ENCODE measurements at places on chromosomes 13 and 19.

- DNase-seq = no peak
Observed at GRCh38 chr19:41305927-41306793, 3.8 kb upstream of the CCDC97 start.

DNA sequence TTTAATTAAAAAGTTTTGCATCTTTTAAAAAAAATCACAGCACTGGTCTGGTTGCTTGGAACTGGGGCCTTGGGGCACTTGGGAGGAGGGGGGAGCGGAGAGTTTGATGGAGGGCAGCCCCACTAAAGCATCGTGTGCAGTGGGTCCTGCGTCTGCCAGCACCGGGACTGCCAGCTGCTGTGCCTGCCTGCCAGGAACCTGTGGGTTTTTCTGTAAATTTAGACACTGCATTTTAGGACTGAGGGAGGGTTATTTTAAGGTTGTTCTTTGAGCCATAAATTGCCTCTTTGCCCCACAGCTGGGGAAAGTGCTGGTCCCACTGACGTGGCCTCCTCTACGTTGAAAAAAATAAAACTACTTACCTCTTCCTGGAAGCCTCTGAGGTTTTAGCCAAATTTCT lies 2.9 kb downstream of the KLF2 start:
- DNase-seq = no peak

DNA sequence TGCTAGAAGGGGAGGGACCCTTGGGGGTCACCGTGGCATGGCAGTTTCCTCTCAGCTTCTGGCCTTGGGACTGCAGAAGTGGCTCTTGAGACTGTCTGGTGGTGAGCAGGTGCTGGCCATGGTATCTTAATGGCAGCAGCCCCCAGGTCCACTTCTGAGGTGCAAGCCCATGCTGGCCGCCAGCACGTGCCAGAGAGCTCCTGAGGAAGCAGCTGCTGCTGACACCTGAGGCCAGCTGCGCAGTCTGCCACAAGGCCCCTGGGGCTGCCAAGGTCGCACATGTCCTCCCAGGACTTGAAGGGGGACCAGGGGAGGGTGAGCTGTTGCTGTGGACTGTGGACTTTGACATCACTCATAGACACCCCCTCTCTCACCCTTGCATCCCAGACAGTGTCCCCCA lies 48.0 kb downstream of the NFIX start:
- no peak for DNase-seq

DNA sequence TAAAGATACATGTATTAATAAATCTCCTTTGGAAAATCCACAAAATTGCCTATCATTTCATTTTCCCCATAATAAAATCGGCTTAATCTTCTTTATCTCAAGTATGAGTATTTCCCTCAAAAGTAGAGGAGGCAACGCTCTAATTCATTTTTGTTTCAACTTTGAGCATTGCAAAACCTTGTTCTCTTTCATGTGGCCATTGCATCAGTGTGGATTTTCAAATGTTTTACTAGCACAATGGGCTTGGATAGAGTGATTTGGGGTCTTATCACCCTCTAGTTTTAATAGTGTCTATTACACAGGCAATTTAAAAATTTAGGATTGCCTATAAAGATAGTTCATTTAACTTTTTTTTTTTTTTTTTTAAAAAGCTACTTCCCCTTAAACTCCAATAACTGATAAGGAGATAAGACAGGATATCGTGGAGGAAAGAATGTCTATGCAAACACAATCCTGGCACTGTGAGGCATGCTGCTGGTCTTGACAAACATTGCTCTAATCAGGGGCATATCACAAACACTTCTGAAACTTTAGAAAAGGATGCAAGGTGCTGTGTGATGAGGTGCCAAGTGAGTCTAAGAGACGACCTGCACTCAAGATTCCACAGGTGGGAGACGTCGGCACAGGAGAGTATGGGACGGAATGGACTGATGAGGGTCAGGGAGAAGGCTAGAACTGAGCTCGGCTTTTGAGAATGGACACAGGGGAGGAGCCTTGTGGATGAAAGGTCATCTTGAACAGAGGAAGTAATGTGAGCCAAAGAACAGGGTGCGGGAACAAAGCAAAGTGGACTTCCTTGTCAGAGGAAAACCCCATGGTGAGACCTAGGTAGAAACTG lies 199.7 kb downstream of the IRS2 start:
- no peak for DNase-seq

GRCh38 chr13:35770756-35771297 lies 294.3 kb upstream of the MAB21L1 start:
- no peak for DNase-seq

GRCh38 chr19:36745870-36746269 lies 26.7 kb downstream of the ZNF850 start:
- no peak for DNase-seq

DNA sequence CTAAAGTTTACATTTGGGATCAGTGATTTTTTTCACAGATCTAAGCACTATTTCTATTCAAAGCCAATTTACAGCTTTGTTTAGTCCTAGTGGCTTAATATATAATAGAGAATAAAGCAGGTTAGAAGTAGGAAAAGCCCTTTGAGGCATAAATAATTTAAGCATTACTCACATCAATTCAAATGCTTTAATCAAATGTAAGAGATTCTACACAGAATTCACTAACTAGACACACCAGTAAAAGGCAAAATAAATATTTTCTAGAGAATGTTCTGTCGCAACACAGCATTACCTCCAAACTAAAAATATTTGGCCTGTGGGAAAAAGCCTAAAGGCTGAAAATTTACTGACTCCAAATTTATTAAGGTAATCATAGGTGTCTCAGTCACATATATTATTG lies 31.3 kb downstream of the KCTD12 start:
- DNase-seq = peak; percentile 44

GRCh38 chr13:48561466-48562235 lies 28.8 kb upstream of the RCBTB2 start:
- DNase-seq = no peak

GRCh38 chr19:47351548-47351947 lies 2.4 kb downstream of the DHX34 start:
- peak; percentile 9 for DNase-seq

DNA sequence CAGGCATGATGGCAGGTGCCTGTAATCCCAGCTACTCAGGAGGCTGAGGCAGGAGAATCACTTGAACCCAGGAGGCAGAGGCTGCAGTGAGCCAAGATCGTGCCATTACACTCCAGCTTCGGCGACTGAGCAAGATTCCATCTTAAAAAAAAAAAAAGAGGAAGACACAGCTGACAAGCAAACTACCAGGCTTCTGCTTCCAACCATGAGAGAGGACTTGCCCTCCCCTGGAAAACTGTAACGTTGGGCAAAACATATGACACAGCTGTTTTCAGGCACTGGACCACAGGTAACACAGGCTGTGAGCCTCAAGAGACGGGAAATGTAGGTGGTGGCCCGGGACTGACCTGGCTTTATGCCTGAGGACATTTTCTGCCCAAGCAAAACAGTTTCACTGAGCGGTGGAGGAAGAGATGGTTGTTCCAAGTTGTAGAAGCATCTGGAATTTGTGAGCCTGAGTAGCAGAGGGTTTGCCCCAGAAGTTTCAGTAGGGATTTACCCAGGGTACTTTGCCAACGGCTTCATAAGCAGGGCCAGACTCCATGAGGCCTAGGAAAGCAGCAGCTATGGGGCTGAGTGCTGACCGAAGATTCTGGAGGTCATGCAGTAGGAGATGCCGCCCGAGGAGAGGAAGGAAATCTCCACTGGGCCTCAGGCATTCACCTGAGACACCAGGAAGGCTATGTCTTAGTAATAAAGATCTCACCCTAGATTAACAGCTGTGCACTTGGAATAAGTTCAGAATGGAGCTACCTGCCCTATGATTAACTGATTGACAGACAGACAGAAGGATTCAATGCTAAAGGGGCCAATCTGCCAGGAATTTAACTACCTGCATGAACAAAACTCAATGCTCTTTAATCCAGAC lies 88.0 kb downstream of the ABCC4 start:
- no peak for DNase-seq

GRCh38 chr13:95698047-95698749 lies 21.3 kb downstream of the DNAJC3 start:
- no peak for DNase-seq

- DNase-seq = no peak
Observed at GRCh38 chr19:39400061-39400460, 6.6 kb upstream of the ZFP36 start.

- no peak for DNase-seq
Observed at GRCh38 chr13:99892196-99892613, 79.4 kb downstream of the ZIC5 start.

DNA sequence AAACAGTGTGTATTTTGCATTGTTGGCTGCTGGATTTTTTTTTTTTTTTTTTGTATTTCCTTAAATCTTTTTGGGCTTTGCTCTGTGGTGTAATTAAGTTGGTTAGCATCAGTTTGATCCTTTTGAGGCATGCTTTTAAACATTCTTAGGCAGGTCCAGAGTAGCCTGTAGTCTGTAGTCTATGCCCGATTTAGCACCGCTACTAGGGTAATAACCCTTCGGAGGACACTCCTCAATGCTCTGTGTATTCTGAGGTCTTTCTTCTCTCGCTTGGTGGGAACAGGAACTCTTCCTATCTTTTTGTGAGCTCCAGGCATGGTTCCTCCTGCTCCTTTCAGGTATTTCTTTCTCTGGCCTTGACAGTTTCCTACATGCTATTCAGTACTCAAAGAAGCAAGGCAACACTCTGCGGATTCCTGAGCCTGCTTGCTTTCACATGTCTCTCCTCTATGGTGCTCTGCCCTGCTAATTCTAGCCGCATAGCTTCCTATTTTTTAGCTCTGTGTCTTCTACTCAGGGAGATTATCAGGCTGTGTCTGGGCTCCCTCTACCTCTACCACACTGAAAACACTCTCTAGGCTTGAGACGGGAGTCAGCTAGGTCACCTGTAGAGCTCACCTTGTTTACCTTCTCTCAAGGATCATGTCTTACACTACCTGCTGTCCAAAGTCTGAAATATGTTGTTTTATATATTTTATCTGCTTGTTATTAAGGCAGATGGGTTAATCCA lies 195.1 kb downstream of the NDFIP2 start:
- no peak for DNase-seq

GRCh38 chr19:38488776-38489481 lies 55.4 kb downstream of the RYR1 start:
- no peak for DNase-seq

DNA sequence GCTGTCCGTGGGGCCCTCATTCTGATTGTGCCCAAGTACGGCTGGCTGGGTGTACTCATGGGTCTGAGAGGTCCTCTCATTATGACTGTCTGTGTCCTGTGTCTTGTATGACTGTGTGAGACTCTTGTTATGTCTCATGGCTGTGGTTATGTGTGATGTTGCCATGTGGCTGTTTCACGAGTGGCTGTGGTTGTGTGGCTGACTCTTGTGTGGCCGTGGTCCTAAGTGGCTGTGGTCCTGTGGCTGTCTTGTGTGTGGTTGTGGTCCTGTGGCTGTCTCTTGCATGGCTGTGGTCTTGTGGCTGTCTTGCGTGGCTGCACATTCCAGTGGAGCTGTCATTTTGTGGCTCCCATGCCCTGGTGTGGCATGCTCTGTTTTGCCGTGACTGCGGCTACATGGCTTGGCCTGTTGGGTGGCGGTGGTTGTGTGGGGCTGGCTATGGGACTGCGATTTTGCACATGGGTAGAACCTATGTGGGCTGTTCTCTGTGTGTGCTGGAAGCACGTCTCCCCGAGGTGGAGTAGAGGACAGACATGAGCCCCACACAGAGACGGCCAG lies 2.5 kb downstream of the LYL1 start:
- DNase-seq = no peak

- no peak for DNase-seq
Observed at GRCh38 chr13:109110159-109110558, 480.7 kb downstream of the MYO16 start.

GRCh38 chr13:94139393-94139995 lies 340.0 kb downstream of the DCT start:
- DNase-seq = no peak

- no peak for DNase-seq
Observed at GRCh38 chr19:10279737-10280442, 6.9 kb upstream of the ICAM4 start.

DNA sequence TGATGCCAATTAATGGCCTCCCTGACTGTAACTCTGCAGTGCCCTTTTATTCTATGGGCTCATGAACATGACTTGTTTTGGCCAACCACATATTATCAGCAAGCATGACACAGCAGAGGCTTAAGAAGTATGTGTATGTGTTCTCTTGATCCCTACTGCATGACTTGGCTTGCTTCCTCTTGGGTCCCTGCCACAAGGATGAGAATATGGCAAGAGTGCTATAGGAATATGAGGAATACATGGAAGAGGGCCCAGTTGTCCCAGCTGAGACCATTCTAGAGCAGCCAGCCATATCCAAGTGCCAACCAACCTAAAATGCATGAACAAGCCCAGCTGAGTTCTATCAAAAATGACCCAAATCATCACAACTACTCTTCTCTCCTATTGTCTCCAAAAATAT lies 576.7 kb upstream of the PCDH9 start:
- peak; percentile 50 for DNase-seq

GRCh38 chr13:101988140-101988539 lies 413.7 kb downstream of the FGF14 start:
- no peak for DNase-seq

- peak; percentile 87 for DNase-seq
Observed at GRCh38 chr19:9914315-9915207, 21.8 kb downstream of the OLFM2 start.

- no peak for DNase-seq
Observed at GRCh38 chr13:110957181-110957884, 42.5 kb upstream of the ANKRD10 start.

GRCh38 chr19:12956446-12957388 lies at the start of gene GADD45GIP1:
Gene GADD45GIP1 (minus strand): TSS chr19:12957223. CDS start chr19:12957212, 11 bp downstream.
- peak; percentile 77 for DNase-seq

GRCh38 chr13:79445968-79446645 lies 34.8 kb upstream of the NDFIP2 start:
- no peak for DNase-seq

DNA sequence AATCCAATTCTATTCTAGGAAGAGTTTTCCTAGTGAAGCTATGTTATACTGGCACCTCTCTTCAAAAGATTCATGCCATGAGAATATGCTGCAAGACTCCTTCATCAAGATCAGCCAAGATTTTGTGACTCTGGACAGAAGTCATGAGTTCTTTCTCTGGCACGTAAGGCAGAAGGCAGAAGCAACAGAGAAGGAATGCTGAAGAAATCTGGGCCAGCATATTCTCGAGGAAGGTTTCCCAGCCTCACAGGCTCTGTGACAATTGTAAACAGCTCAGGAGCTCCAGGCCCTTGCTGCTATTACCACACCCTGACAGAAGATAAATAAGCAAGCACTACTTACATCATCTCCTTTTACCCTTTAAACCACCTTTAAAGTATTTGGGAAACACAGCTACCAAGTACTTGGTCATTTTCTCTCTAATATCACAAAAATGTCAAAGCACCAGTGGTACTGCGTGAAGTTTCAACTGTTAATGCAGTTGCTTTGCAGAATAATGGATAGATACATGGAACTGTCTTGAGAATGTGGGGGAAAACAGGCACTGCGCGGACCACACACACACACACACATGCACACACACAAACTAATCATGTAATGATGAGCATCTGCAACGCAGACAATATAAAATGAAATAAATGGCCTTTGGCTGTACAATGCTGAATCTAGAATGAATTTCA lies 55.4 kb downstream of the INTS6 start:
- DNase-seq = peak; percentile 50

DNA sequence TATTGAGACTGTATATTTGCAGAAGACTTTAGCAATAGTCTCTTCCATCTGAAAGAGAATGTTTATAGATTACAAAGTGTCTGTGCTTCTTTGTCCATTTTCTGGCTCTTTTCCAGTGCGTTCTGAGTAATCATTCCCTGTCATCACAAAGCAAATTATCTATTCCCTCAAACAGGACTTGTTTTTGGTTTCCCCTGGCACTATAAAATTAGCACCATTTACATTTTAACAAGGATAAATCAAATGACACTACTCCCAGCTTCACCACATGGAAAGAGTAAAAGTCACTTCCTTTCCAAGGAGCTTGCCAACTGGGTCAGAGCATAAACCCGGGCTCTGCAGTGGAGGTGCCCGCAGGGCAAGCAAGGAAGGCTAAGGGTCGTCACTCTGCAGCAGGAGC lies 88.1 kb downstream of the SHISA2 start:
- DNase-seq = no peak
